Sigmoid colon (tissue), 7 donors: ENCODE measurements at places on chromosomes 6 and 20. TPM values are rescaled to one million over a fixed set of nuclear protein-coding genes. Genes with fewer than 3 reads are reported as not detected.

TULP4 gene
- total RNA-seq = 142 TPM

DNA sequence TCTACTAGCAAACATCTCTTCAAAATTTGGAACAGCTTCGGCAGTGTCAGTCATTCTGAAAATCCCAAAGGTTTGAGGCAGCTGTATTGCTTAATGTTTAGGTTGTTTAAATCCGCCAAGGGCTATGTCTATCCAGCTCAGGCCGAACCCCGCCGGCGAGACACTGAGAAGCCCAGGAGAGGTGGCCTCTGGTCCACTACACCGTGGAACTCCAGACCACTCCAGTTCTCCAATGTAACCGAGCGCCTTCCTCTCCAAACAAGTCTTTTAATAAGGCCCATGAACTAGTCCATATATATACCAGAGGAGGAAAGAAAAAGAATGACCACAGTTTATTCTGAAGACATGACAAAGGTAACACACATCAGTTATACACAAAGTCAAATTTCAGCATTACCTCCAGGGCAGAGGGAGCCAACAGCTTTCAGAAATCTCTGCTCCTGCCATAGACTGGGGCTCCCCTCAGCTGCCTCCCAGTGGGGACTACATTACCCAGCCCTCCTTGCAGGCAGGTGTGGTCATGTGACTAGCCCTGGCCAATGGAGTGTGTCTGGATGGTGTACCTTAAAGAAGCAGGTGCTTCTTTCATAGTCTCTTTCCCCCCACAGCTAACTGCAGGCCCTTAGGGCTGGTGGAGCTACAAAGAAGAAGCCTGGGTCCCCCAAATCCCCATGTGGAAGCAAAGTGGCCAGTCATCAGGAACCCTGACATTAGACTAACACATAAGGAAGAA, at the start of gene RAMACL:
TSS of gene RAMACL (minus strand) at position 255 of the 733 bp plus-strand sequence. CDS start at position 54, 201 bp downstream.
- no peak for DNase-seq

GRCh38 chr20:41669708-41670263, 51.6 kb upstream of the CHD6 start:
- DNase-seq = no peak

GRCh38 chr6:8483650-8484049, 48.3 kb upstream of the SLC35B3 start:
- no peak for DNase-seq

DNA sequence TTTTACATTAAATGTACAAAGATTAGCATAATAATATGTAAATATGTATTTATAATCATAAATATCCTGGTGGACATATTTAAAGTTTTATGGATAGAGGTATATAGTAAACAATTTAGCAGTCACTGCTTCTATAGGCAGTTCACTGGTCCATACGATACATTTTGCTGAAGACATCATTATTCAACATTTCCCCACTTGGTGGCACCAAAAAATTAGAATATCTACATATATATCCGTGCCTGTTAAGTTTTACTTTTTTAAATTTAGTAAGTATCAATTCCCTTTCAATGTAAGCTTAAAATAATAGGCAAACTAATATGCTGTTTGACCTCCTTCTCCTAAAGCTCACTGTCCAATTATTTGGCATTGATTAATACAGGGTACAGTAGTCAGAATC, 64.2 kb downstream of the LMBRD1 start:
- DNase-seq = no peak
